ENCODE measurements at places on chromosomes 2 and 18.

- no peak overlapping the region for H3K27ac ChIP-seq
- H3K4me1 ChIP-seq, result no peaks in the 10 kb centered on the region
- H3K36me3 ChIP-seq, result no peaks in the 10 kb centered on the region
- no peak for DNase-seq
- H3K27me3 ChIP-seq, result no peaks in the 10 kb centered on the region
- no peak overlapping the region for H3K4me3 ChIP-seq
These were observed 232.0 kb downstream of the CNTNAP5 start for GRCh38 chr2:124257120-124257519.

GRCh38 chr2:68475110-68475509 is 7.7 kb downstream of the APLF start:
- H3K27ac ChIP-seq, result peak overlapping the region; percentile 89
- DNase-seq, result no peak
- H3K4me3 ChIP-seq, result no peak overlapping the region
- H3K4me1 ChIP-seq, result no peaks in the 10 kb centered on the region
- no peaks in the 10 kb centered on the region for H3K27me3 ChIP-seq

DNA sequence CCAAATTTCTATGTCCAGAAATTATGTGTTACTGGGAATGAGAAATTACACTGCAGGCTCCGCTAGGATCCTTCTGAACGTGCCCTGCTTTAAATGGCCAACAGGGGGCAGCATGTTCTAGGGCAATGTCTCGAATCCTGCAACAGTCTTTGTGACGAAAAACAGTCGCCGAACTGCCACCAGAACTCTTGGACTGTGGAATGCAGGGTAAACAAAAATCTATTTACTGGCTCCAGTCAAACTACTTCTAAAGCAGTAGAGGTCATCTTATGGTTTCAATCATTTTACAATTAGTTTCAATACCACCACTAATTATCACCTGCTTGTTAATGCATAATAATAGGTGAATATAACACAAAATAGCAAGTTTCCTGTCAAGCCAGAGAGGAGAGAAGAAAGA is 9.8 kb upstream of the ZNF397 start:
- peak overlapping the region; percentile 80 for H3K4me3 ChIP-seq
- no peaks in the 10 kb centered on the region for H3K36me3 ChIP-seq
- DNase-seq, result peak; percentile 77
- H3K27me3 ChIP-seq, result no peaks in the 10 kb centered on the region
- peak overlapping the region; percentile 57 for H3K27ac ChIP-seq

GRCh38 chr2:102925003-102925402 is 163.2 kb downstream of the TMEM182 start:
- peaks cover 3% of the 10 kb centered on the region for H3K27me3 ChIP-seq
- no peak overlapping the region for H3K4me3 ChIP-seq
- no peak for DNase-seq

GRCh38 chr2:101881131-101881530 is 110.6 kb upstream of the IL1R2 start:
- DNase-seq, result no peak
- H3K27ac ChIP-seq, result no peak overlapping the region
- H3K36me3 ChIP-seq, result peaks cover 63% of the 10 kb centered on the region
- no peaks in the 10 kb centered on the region for H3K4me1 ChIP-seq
- no peaks in the 10 kb centered on the region for H3K27me3 ChIP-seq
- no peak overlapping the region for H3K4me3 ChIP-seq

DNA sequence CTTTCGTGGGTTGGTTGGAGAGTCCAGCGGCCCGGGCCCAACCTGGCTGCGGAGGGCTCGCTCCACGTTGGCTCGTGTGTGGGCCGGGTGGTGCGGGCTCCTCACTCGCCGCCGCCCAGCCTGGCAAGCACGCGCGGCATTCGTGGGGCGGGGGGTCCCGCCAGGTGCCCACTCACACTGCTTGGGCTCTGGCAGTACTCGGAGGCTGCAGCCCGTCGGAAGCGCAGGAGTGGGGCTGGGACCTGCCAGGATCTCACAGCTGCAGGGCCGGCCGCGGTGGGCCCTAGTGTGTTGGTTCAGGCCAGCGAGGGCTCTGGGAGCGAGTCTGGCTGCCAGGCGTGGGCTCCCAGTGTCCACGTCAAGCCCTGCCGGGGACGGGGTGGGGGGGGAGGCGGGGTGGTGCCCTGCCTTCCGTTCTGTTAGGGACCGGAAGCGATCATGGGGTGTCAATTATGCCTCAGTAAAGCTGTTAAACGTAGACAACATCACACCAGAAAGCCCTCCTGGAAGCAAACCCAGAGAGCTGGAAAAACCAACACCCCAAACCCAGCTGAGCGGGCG is 1.0 kb upstream of the HS6ST1 start:
- peak overlapping the region; percentile 77 for H3K4me3 ChIP-seq
- peaks cover 3% of the 10 kb centered on the region for H3K36me3 ChIP-seq
- peaks cover 4% of the 10 kb centered on the region for H3K27me3 ChIP-seq
- H3K4me1 ChIP-seq, result peaks cover 31% of the 10 kb centered on the region

DNA sequence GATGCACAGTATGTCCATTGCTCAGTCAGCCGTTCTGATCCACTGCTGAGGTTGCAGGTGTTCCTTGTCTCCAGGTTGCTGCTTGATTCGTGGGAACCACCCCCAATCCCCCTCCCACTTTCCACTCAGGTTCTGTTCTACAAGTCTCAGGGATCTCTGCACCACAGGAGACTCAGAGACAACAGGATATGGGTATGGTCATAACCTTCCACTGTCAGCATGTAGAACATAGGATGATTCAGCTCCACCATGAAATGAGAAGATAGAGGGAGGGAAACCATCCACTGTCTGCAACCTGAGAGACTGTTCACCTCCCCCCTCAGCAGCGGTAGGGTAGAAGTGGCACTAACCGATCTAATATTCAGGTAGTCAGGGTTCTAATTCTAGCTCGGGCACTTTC is 19.0 kb upstream of the KLF7 start:
- no peak overlapping the region for H3K4me3 ChIP-seq
- peaks cover 9% of the 10 kb centered on the region for H3K27me3 ChIP-seq
- peaks cover 3% of the 10 kb centered on the region for H3K4me1 ChIP-seq
- no peak for DNase-seq
- no peaks in the 10 kb centered on the region for H3K36me3 ChIP-seq

- no peak overlapping the region for H3K27ac ChIP-seq
- no peak overlapping the region for H3K4me3 ChIP-seq
- no peaks in the 10 kb centered on the region for H3K36me3 ChIP-seq
- no peak for DNase-seq
These were observed 75.5 kb downstream of the TRABD2A start for GRCh38 chr2:84805250-84805958.

- no peak for DNase-seq
- H3K4me3 ChIP-seq, result peak overlapping the region; percentile 51
- peaks cover 19% of the 10 kb centered on the region for H3K4me1 ChIP-seq
- no peaks in the 10 kb centered on the region for H3K36me3 ChIP-seq
These were observed 116.3 kb upstream of the SCN7A start for GRCh38 chr2:166610180-166610912.

GRCh38 chr2:39432701-39433100 is 4.4 kb downstream of the MAP4K3 start:
- H3K36me3 ChIP-seq, result peaks cover 13% of the 10 kb centered on the region
- H3K4me3 ChIP-seq, result peak overlapping the region; percentile 64
- no peak for DNase-seq
- peaks cover 60% of the 10 kb centered on the region for H3K4me1 ChIP-seq
- no peaks in the 10 kb centered on the region for H3K27me3 ChIP-seq
- peak overlapping the region; percentile 81 for H3K27ac ChIP-seq

DNA sequence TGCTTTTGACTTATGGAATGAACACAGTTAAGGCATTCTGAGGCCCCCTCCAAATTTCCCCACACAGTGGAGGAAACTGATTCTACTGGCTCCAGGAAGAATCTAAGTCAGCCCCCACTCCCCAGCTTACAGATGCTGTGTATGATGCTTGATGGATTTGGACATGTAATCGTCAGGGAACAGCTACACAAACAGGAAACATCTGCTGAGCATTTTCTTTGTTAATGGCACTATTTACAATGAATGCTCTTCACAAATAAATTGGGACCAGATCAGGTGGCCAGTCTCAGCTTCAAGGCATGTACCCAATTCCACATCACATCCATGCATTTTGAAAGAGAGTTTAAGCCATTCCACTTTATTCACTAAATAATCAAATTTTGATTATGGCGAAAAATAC is 562.3 kb downstream of the SOX11 start:
- no peaks in the 10 kb centered on the region for H3K27me3 ChIP-seq
- H3K4me3 ChIP-seq, result no peak overlapping the region
- peaks cover 20% of the 10 kb centered on the region for H3K4me1 ChIP-seq
- no peak overlapping the region for H3K27ac ChIP-seq

- DNase-seq, result no peak
- no peaks in the 10 kb centered on the region for H3K4me1 ChIP-seq
- no peak overlapping the region for H3K4me3 ChIP-seq
- no peak overlapping the region for H3K27ac ChIP-seq
- no peaks in the 10 kb centered on the region for H3K36me3 ChIP-seq
These were observed 128.6 kb downstream of the LRATD1 start for GRCh38 chr2:14761118-14761517.

DNA sequence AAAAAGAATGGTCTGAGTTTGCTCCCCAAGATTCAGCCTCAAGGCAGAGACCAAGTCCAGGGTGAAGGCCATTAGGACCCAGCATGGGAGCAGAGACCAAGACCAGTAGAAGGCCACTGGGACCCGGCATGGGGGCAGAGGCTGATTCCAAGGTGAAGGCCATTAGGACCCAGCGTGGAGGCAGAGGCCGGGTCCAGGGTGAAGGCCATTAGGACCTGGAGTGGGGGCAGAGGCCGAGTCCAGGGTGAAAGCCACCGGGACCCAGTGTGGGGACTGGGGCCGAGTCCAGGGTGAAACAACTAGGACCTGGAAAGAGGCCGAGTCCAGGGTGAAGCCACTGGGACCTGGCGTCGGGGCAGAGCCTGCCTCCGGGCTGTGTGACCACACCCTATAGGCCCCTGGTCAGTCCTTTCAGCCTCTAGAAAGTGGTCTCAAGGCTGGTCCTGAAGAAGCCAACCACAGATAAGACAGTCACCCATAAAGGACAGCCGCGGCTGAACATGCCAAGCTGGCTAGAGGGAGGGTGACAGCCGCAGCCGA is 113.8 kb upstream of the SALL3 start:
- no peaks in the 10 kb centered on the region for H3K36me3 ChIP-seq
- H3K4me3 ChIP-seq, result no peak overlapping the region
- DNase-seq, result no peak
- peaks cover 31% of the 10 kb centered on the region for H3K27me3 ChIP-seq
- no peak overlapping the region for H3K27ac ChIP-seq

DNA sequence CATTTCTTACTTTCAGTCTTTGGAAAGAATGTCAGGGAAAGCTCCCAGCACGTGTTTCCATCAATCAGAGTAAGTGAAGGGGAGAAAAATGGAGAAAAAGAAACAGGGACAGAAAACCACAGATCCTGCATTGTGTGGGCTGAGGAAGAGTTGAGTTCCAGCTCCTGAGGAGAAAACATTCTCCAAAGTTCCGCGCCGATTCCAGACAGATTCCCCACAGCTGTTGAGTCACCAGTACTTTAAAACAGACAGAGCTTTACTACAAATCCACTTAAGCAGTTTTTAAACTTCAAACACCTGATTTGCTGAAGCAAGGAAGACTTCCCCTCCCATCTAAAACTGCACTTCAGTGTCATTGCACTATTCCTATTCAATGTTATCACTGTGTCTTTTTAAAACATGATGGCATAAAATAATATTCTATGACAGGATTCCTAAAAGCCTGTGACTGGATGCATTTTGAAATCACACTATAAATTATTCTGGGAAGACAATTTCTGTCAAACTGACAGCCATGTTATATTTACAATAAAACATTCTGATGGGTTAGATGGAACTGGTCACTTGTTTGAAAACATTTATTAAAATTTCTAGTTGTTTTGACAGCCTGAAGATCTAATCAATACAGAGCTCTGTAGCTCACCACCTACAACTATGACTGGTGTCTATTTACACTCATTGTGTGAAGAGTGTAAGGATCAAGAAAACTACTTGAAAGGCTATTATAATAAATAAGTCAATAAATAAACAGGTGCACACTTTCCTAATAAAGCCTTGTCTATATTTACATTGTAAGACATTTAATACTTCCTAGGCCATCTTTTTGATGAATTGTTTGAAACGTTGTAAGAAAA is 40.9 kb downstream of the TCF4 start:
- peaks cover 22% of the 10 kb centered on the region for H3K36me3 ChIP-seq
- no peak overlapping the region for H3K27ac ChIP-seq
- H3K4me1 ChIP-seq, result peaks cover 36% of the 10 kb centered on the region

DNA sequence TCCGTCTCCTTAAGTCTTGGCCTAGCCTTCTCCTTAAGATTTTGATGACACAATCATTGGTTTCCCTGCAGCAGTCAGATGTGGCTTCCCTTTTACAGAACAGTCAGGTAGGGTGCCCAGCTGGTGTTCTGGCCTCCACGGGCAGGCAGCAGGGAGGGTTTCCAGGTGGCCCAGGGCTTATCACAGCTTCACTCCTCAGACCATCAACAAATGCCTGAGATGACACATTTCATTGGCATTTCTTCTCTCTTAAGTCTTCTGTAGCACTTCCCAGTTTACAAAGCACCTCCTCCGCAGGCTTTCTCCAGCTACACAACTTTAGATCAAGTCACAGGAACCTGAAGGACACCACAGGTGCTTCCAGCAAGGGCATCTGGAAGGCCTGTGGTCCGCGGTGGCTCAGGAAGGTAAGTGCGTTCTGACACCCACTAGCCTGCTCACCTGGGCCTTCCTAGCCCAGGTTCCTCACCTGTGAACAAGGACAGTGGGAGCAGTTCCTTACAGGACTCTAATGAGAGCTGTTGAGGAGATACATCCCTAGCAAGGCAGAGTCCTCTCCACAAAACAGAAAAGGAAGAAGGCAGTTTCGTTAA is 37.6 kb downstream of the PTPN18 start:
- H3K4me3 ChIP-seq, result peak overlapping the region; percentile 54
- H3K36me3 ChIP-seq, result no peaks in the 10 kb centered on the region
- peaks cover 26% of the 10 kb centered on the region for H3K27me3 ChIP-seq
- H3K4me1 ChIP-seq, result peaks cover 12% of the 10 kb centered on the region

DNA sequence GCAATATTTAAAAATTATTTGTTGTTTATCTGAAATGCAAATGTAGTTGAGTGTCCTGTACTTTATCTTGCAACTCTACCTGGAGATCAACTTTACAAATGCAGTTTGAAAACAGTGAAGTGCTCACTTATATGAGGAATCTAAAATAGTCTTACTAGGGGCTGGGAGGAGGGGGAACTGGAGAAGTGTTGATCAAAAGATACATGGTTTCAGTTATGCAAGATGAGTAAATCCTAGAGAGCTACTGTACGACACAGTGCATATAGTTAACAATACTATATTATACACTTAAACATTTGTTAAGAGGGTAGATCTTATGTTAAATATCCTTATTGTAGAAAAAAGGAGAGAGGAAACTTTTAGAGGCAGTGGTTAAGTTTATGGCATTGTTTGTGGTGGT is 241.9 kb downstream of the BCL11A start:
- H3K27me3 ChIP-seq, result no peaks in the 10 kb centered on the region
- no peak for DNase-seq
- no peaks in the 10 kb centered on the region for H3K36me3 ChIP-seq
- peaks cover 7% of the 10 kb centered on the region for H3K4me1 ChIP-seq
- no peak overlapping the region for H3K27ac ChIP-seq

DNA sequence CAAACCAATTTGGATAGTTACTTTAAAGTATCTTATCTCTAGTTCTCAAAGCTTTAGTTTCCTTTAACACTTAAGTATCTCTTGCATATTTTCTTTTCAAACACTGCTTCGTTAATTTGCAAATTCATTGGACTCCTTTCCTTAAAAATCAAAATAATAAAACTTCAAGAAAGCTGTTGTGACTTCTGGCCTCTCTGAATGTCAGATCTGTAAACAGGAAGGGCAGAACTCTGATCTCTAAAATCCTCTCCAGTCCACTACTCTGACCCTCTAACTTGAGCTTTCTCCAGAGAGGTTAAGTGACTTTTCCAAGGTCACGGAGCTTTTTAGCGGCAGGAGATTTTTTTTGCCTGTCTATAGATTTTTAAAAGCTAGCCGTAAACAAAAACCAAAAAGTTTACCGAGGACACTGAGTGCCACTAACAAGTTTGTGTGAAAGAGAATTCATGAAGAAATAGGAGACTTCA is 155.5 kb downstream of the TGIF1 start:
- peaks cover 12% of the 10 kb centered on the region for H3K4me1 ChIP-seq
- H3K27me3 ChIP-seq, result no peaks in the 10 kb centered on the region
- H3K36me3 ChIP-seq, result no peaks in the 10 kb centered on the region
- H3K27ac ChIP-seq, result no peak overlapping the region

Data from type B pancreatic cell (in vitro differentiated cells).